Epithelial cell of esophagus (primary cell): ENCODE measurements at places on chromosomes 3 and 15.

DNA sequence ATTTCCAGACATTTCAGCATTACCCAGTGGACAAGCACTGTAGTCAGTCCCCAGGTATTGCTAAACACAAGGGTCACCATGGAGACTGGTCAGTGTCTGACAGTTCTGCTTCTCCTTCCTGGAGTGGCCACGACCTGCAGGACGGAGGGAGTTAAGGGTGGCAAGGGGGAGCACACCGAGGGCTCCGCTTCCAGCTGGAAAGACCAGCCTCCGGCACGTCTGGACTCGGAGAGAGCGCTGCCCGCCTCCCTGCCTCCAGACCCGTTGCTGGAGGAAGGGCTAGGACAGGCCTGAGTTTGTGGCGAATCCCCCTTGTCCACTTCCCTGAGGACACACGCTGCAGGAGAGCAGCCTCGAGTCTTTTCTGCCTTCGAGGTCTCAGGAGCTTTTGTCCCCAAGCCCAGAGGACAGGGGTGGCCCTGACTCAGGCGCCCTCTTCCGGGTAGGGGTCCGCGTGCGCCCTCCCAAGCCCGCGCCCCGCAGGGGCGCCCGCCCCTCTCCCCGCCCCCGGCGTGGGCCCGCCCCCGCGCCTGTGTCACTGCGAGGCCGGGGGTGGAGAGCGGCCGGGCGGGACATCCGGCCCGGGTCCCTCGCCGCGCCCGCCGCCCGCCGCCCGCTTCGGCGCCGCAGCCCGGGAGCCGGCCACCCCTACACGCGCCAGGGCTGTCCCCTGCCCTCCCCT, at the start of gene CHST14:
Gene CHST14 (plus strand): TSS at position 562 of the 682 bp plus-strand sequence. CDS start 230 bp downstream, outside the sequence.
- no peak for DNase-seq

- peak; percentile 9 for DNase-seq
These were observed 88.2 kb upstream of the STT3B start for GRCh38 chr3:31444220-31445142.

DNA sequence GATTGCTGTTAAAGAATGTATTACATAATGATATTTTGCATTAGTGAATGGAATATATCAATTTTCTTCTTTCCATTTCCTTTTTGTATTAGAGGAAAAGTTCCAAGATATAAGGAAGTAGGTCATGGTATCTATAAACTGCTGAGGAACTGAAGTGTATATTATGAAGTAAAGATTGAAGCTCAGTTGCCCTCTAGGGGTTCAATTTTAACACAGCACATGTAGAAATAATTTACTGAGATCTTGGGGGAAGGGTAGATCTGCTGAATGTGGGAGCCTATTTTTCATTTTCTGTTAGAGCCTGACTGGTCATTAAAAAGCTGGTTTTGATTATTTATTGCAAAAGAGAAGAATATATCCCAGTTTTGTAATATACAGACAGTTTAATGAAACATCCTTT, 45.2 kb downstream of the CMC1 start:
- peak; percentile 25 for DNase-seq

DNA sequence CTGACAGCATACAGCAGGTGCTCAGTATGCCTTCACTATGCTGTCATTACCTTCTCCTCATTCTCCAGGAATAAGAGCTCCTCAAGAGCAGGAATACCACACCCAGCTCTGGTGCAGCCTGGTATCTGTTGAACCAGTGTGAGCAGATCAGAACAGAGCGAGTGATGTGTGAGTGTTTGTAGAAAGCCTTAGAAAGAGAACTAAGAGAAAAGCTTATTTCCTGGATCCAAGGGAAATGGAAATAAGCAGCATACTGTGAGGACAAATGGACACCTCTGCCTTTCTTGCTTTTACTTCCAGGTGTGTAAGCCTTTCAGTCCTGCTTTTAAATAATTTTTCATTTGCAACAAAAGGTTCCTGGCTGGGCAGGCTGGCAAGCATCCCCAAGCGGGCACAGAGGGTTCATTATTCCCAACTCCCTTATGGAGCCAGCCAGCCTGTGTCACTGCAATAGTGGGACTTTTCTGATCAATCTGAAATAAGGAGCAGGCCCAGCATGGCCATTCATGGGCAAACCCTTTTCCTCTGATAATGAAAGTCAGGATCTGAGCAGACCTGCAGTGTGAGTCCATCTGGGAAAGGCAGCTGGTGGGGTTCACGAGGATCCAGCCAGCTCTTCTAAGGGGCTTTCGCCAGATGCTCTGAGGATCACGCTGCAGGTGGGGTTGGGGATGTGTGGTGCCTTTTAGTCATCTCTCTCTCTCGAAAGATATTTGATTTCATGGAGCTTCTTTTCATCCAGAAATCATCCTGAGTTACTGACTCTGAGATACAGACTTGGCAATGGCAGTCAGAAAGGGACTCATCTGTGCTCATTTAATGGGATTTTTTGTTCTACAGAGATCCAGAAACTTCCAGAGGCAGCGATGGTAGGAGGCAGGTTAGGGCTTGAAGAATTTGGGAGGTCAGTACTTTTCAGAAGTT, 594.9 kb upstream of the CFAP20DC start:
- peak; percentile 34 for DNase-seq

GRCh38 chr3:156033428-156033827, 87.0 kb upstream of the KCNAB1 start:
- no peak for DNase-seq

GRCh38 chr3:67044955-67045354, 46.8 kb downstream of the KBTBD8 start:
- no peak for DNase-seq

DNA sequence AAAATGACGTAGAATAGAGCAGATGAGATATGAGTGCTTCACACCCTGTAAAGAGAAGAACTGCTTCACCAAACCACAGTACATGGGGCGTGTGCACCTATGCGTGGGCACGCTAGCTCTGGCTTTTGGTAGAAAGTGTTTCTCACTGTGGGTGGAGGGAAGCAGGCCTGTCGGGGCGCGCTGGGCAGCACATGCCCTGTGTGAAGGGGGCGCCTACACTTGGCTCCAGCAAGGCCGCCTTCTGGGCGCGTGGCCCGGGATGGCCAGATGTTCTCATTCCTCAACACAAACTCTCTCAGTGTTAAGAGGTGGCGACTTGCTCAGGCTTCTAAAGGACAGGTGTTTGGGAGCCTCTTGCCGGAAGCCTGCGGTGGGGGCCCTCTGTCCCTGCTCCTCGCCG, 90.0 kb downstream of the FBLN2 start:
- DNase-seq, result peak; percentile 63

GRCh38 chr3:68483041-68483440, 449.3 kb downstream of the TAFA4 start:
- no peak for DNase-seq

GRCh38 chr3:126750756-126751121, 46.7 kb downstream of the CHCHD6 start:
- no peak for DNase-seq

GRCh38 chr3:159852821-159853505, 135.7 kb upstream of the IL12A start:
- DNase-seq, result peak; percentile 68

- peak; percentile 93 for DNase-seq
These were observed 162.4 kb upstream of the LRRN1 start for GRCh38 chr3:3636815-3637214.

GRCh38 chr3:99246010-99246654, 344.6 kb upstream of the DCBLD2 start:
- DNase-seq, result peak; percentile 64

DNA sequence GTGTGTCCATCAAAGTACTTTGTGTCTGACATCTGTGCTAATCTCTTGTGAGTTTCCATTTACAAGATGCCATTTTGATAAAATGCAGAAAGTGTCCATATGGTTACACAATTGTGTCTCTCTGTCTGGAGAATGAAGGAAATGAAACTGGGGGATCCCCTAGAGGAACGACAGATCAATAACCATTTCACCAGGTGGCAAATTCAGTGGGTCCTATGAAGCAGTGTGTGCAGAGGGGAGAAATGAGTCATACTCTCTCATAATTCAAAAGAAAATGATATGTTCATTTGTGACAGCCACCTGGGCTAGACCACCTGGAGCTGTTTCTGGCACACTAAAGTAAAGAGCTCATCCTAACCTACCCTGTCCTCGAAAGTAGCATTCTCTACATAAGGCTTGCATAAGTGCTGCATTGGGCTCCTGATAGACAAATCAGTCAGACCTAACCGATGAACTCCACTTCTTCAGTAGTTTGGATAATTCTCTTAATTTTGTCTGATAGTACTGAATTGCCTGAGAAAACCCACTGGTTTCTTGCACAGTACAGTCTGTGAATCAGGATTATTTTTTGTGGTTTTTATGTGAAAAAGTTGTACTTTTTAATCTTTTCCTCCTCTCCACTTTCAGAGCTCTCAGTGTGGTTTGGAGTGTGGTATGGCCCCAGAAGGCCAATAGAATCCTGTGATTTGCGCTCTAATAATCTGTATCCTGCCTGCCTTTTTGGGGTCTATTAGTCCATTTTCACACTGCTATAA, 10.3 kb upstream of the CD47 start:
- no peak for DNase-seq
